ENCODE measurements at places on chromosomes 6 and 20. TPM values are rescaled to one million over a fixed set of nuclear protein-coding genes. Genes with fewer than 3 reads are reported as not detected.

DNA sequence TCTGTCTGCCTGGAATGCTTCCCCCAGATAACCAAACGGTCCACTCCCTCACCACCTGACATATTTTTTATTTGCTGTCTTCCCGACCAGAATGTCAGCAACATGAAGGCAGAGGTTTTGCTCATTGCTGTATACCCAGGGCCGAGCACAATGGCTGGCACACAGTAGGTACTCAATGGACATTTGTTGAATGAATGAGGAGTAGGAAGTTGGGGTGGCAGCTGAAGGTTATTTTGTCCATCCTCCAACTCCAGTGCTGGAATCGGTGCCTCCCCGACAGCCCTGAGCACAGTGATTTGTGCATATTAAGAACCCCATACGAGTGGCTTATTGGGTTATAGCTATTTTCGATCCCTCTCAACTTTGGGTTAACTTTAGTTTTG, 10.3 kb downstream of the DUSP15 start:
- DNase-seq = no peak

- DNase-seq = no peak
Measured at GRCh38 chr6:19968201-19968600, 131.0 kb downstream of the ID4 start.

GRCh38 chr20:60806354-60806753, 445.7 kb upstream of the CDH4 start:
- no peak for DNase-seq

DNA sequence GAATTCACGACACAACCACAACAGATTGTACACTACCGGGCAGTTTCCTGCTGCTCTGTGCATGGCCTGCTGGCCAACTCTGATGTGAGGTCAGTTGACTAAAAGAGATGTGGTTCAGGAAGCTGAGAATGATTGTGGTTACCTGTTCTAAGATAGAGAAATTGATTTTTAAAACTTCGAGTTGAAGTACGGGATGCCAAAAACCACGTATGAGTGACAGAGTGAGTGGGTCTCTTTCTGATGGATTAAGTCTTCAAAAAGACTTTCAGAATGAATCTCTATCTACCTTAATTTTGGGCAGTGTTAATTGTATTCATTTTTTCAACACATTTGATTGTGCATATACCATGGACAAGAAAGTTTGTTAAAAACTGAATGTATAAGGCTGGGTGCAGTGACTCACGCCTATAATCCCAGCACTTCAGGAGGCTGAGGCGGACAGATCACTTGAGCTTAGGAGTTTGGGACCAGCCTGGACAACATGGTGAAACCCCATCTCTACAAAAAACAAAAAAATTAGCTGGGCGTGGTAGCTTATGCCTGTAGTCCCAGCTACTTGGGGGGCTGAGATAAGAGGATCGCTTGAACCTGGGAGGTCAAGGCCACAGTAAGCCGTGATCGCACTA, 121.2 kb downstream of the SGK1 start:
- no peak for DNase-seq

The MYB gene
- polyA plus RNA-seq = 5.7 TPM

Data from left kidney (tissue), 8 donors.